Esophagus squamous epithelium (tissue), 5 donors: ENCODE measurements at places on chromosomes 3 and 15. TPM values are rescaled to one million over a fixed set of nuclear protein-coding genes. Genes with fewer than 3 reads are reported as not detected.

ZNF774 gene
- total RNA-seq: 0.79 TPM

GRCh38 chr3:122324871-122325323, at the start of gene CSTA:
TSS of gene CSTA (plus strand) at chr3:122325248. CDS start at chr3:122325293, 45 bp downstream.
- no peaks in the 10 kb centered on the region for H3K36me3 ChIP-seq
- no peaks in the 10 kb centered on the region for H3K27me3 ChIP-seq
- DNase-seq: no peak
- H3K4me1 ChIP-seq: no peaks in the 10 kb centered on the region

NCKIPSD gene
- 12.4 TPM for total RNA-seq

DNA sequence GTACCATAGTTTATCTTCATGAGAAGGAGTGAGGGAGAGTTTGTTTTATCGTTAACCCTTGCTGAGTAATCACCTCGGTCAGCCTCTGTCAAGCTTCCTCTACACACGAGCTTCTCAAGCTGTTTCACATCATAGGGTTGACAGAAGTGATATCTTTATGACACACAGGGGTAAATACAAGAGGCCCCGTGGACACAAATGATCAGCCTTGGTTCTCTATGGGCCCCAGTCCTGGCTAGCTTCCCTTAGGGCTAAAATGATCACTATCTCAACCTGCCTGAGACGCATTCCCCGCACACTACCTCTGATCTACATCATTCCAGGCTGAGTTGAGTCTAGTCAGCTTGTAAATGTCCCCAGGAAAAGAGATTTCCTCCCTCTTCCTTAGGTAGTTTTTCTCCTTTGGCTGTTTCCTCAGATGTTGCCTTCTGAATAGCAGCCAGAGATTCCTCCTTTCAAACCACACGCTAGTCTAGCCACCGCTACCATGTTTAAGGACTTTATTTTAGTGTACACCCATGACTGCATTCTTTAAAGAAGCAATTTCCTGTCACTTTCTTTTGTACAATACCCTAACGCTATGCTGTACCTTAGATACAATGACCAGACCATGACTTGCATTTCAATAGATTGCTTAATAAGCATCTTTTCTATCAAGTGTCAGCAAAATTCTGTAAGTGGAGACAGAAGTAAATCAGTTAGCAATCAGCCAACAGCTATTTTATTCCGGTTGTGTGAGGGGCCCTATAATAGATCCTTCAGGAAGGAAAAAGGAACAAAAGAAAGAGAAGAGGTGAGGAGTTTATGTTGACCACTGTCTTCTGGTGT, 35.1 kb upstream of the PPARG start:
- DNase-seq: no peak
- H3K4me1 ChIP-seq: no peaks in the 10 kb centered on the region
- H3K4me3 ChIP-seq: no peak overlapping the region
- no peak overlapping the region for H3K27ac ChIP-seq
- no peaks in the 10 kb centered on the region for H3K27me3 ChIP-seq
- H3K36me3 ChIP-seq: no peaks in the 10 kb centered on the region

GRCh38 chr15:94322141-94322540, 90.8 kb downstream of the MCTP2 start:
- peaks cover 17% of the 10 kb centered on the region for H3K4me1 ChIP-seq
- peaks cover 26% of the 10 kb centered on the region for H3K36me3 ChIP-seq
- H3K27me3 ChIP-seq: no peaks in the 10 kb centered on the region
- DNase-seq: no peak
- no peak overlapping the region for H3K27ac ChIP-seq

CGNL1 gene
- total RNA-seq: 11.1 TPM
